ENCODE measurements at places on chromosomes 16 and 17.
A peak's percentile ranks its signal among the peaks of the same experiment; 100 is the strongest.

- no peak for DNase-seq
These were observed 22.1 kb downstream of the MAP1LC3B start for GRCh38 chr16:87414251-87414680.

DNA sequence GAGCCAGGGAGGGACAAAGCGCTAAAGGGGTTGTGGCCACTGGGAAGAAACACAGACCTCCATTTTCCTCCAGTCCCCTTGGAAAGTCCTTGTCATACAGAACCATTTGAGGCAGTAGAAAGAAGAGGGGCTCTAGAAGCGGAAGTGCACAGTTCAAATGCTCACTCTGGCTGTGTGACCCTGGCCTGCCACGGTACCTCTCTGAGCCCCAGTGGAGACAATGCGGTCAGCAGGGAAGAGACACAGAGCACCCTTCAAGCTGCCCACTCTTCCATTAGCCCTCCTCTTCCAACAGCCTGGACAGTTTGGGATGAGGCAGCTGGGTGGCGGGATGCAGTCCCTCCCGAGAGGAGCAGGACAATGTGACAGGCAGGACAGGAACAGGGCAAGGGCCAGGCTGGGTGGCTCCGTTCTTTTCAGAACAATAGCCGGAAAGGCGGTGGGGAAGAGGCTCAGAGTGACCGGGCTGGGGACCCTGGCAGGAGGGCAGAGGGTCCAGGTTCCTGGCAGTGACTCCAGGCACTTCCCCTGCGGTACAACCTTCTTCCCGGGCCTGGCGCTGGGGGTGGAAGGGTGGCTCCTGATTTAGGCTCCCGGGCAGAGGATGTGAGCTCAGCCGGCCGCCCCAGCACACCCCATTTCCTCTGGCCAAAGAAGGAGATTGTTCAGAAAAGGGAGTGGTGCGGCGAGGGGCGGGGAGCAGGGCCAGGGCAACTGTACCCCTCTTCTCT, 5.6 kb downstream of the CASKIN2 start:
- DNase-seq: no peak

DNA sequence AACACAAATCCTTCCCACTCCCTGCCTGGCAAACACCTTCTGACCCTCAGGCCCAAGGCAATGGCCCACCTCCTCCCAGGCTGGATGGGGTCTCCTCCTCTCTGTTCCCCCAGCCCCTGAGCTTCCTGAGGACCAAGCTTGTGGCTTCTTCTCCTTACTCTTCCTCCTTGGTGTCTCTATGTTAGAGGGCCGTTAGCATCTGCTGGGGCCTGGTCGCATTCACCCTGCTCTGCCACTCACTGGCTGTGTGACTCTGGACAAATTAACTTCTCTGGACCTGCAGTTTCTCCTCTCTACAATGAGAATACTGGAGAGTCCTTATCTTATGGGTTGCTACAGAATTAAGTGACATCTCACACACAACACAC, 725 bp upstream of the MT2A start:
- DNase-seq: no peak

- DNase-seq: no peak
These were observed 8.7 kb upstream of the FZD2 start for GRCh38 chr17:44548376-44549230.

DNA sequence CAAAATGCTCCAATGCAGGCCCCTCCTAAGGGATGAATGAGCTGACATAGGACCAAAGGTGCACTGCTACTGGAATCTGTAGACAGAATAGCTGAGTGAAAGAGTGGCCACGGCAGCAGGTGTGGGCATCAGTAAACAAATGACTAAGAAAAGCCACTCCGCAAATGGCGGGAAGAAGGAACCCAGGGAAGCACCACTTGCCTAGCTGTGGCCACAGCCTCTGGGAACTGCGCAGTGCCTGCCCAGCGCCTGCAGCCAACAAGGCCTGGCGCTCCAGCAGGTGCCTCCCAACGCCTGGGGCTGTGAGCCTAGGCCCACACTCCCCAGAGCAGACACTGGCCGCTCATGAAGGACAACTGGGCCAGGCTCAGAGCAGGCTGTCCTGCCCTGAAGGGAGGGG, 11.8 kb downstream of the PEMT start:
- no peak for DNase-seq

GRCh38 chr16:85623250-85623649, 10.1 kb downstream of the GSE1 start:
- no peak for DNase-seq

DNA sequence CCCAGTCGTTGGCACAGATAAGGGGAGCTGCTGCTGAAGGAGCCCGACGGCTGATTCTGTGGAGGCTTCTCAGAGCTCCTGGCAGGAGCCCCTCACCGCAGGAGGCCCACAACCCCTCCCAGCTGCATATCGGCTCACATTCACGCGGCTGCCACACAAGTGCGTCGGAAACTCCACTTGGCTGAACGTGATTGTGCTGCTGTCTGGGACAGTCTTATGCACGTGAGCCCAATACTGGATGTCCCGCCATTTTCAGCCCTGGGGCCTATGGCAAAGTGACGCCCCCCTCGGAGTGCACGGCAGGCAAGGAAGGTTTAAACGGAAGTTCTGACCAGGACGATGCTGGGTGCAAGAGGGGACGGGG, 8.7 kb upstream of the PITPNA start:
- no peak for DNase-seq

GRCh38 chr17:7852919-7853690, 1.8 kb upstream of the TMEM88 start:
- DNase-seq: no peak

- DNase-seq: no peak
These were observed 15.0 kb upstream of the CACNG4 start for GRCh38 chr17:66949501-66949900.

DNA sequence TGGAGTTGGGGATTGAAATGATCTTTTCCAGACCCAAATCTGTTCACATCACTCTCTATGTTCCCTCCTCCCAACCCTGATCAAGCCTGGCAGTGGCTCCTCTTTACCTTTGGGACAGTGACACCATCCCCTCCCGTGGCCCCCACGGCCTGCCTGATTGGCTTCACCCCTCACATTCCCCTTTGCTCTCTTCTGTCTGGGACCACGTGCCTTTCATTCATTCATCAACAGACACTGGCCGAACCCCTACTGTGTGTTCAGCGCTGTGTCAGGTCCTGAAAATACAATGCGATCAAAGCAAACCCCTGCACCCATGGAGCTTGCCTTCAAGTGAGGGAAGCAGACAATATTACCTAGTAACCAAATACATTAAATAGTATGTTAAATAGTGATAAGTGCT, 2.2 kb upstream of the ALOX12B start:
- no peak for DNase-seq

DNA sequence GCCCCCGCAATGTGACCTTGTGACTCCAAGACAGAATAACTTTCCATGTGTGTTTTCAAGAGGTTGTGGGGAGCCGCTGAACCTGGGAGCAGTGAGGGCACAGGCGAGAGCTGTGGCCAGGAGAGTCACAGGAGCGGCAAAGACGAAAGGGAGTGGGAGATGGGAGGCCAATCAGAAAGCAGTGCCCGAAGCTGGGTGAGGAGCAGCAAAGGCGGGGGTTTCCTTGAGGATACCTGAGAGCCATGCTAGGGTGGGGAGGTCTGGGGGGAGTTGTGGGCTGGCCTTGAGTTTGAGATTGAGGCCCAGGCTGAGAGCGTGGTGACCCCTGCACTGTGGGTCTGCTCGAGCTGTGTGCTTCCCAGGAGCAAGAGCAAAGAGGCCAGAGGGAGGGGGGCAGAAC, 23.2 kb upstream of the NPTX1 start:
- DNase-seq: no peak

DNA sequence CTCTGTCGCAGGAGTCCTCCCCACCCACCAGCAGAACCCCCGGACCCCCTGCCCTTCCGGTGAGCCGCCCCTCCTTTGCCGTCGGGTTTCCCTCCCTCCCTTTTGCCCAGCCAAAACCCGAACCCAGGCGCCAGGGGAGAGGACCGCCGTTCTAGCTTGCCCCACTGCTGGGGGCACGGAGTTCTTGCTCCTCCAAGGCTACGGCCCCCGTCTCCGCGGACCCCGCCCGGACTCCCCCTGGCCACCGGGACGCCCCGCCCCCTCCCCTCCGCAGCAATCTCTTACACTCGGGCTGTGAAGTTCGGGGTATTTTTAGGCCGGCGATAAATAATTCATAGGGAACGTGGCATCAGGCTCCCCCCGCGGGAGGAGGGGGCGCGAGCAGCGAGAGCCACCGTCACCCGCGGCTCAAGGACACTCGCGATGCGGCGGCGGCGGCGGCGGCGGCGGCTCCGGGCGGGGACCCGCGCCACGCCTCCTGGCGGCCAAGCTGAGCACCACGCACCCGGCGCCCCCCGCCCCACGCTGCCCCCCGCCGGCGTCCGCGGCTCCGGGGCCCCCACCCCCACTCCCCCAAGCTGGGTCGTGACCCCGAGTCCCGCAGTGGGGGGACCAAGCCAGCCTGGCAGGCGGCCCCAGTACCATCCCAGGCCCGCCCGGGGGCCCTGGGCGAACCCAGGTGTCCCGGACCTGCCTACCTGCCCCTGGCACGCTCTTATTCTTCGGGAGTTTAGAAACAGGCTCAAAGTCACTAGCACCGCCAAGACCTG, at the start of gene GRIN2C:
Gene GRIN2C (minus strand): TSS at position 427 of the 770 bp plus-strand sequence. CDS start 4,793 bp downstream, outside the sequence.
- no peak for DNase-seq

- no peak for DNase-seq
These were observed 17.4 kb downstream of the NGFR start for GRCh38 chr17:49512296-49513043.

DNA sequence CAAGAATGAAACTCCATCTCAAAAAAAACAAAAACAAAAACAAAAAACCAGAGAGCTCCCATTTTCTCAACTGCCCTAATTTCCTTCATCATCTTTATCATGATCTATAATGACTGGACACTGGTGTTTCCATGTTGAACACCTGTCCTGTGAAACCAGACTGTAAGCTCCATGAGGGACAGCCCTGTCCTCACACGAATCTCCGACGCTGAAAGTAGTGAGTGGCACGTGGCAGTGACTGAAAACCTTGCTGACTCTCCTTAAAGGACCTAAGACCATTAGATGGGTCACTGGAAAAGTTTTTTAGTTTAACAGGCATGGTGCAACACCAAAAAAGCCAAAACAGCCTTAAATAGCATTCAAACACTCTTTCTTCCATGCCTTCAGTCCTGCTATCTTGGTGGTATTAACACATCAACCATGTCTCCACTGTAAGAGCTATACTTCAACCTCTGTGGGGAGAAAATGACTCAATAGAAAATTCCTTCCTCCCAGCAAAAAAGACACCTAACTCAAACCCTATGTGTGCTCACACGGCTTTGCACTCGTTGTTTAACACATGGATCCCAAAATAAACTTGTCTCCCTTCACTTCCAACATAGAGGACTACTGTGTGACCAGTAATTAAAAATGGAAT, 8.3 kb downstream of the AXIN2 start:
- no peak for DNase-seq

GRCh38 chr16:14963281-14964173, 11.3 kb upstream of the PDXDC1 start:
- DNase-seq: no peak

- no peak for DNase-seq
These were observed 26.1 kb upstream of the CBFA2T3 start for GRCh38 chr16:89002851-89003830.

DNA sequence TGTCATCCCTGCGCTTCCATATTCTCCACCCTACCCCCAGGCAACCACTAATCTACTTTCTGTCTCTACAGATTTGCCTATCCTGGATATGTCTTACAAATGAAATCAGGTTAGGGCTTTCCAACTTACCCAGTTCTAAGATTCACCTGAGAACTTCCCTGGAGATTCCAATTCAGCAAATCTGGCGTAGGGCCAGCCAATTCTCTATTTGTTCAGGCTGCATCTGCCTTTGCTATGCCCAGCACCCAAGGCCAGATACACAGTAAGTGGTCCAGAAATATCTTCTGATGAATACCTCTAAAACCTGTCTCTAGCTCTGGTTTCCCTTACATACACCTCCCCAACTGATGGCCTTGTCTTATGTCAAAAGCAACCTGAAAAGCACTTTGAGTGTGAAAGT, 10.4 kb upstream of the CTCF start:
- no peak for DNase-seq

DNA sequence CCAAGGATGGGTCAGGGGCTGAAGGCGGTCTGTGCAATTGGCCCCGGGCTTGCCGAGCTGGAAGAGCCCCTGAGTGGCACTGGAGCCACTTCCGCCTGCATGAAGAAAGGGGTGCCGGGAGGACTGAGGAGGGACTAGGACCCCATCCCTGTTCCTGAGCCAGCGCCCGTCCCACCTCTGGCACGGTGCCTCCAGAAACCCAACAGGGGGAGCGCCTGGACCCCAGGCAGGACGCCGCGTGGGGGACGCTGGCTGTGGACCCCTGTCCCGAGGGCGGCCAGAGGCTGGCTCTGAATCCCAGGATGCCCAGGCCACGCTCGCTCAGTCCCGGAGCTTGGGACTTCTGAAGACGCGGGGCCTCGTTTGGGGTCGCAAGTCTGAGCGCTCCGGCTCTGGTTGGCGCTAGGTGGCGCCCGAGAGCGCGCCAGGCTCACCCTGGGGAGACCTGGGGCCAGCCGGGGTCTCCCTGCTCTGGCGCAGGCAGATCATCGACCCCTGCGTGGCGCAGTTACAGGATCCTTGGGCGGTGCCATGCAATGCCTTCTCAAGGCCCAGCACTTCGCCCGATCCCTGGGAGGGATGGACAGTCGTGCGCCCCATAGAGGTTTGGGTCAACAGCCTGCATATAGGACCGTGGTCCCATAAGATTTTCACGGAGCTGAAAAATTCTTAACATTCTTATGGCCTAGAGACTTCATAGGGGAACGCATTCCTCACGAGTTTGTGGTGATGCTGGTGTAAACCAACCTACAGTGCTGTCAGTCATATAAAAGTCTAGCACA, 58.5 kb upstream of the CREBBP start:
- DNase-seq: peak; percentile 60

GRCh38 chr16:51193879-51194278, 42.8 kb upstream of the SALL1 start:
- DNase-seq: no peak

- no peak for DNase-seq
These were observed 2.7 kb upstream of the CASKIN1 start for GRCh38 chr16:2199095-2199494.

- DNase-seq: no peak
These were observed 36.6 kb downstream of the GINS3 start for GRCh38 chr16:58428621-58429542.

GRCh38 chr16:74695450-74696422, 4.9 kb downstream of the MLKL start:
- DNase-seq: peak; percentile 29

GRCh38 chr16:87671715-87672270, 69.5 kb downstream of the JPH3 start:
- DNase-seq: no peak

DNA sequence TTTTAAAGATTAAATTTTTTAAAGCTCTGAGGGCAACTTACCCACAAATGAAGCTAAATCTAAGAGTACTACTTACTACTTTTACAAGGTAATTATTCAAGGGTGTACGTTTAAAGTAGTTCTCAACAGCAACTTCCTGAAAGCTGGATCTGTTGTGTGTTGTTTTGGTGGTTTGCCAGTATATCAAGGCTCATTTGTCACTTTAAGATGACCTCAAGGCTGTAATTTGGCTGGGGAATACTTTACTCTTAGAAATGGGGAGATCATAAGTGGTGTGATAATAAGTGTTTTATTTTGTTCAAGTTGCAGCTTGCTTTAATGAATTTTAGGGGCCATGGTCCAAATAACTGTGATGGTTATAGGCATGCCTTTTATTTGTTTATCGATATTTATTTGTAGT, 30.4 kb downstream of the AP2B1 start:
- no peak for DNase-seq
